HEK293T (cell line): ENCODE measurements at places on chromosomes 13 and 19.

GRCh38 chr13:98751861-98752466, 508 bp downstream of the SLC15A1 start:
- no peak for DNase-seq

- DNase-seq: no peak
These were observed 910 bp downstream of the PDE4C start for GRCh38 chr19:18225355-18225701.

DNA sequence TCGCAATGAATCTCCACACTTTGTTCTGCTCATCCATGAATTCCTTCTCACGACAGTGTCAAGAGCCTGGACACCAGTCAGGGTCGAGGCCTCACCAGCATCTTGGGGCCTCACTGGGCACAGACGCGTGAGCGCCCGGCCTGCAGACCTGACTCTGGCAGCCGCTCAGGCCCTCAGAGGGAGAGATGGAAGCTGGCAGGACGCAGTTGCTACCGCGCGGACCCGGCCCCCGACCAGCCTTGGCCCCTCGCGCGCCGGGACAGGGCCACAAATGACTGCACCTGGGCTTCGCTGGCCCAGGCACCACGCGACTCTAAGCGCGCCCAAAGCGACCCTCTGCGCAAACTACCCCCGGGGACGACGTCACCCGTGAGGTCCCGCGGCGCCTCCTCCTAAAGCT, 937 bp upstream of the USP29 start:
- DNase-seq: no peak

GRCh38 chr13:43074824-43075510, 51.6 kb downstream of the DNAJC15 start:
- no peak for DNase-seq

DNA sequence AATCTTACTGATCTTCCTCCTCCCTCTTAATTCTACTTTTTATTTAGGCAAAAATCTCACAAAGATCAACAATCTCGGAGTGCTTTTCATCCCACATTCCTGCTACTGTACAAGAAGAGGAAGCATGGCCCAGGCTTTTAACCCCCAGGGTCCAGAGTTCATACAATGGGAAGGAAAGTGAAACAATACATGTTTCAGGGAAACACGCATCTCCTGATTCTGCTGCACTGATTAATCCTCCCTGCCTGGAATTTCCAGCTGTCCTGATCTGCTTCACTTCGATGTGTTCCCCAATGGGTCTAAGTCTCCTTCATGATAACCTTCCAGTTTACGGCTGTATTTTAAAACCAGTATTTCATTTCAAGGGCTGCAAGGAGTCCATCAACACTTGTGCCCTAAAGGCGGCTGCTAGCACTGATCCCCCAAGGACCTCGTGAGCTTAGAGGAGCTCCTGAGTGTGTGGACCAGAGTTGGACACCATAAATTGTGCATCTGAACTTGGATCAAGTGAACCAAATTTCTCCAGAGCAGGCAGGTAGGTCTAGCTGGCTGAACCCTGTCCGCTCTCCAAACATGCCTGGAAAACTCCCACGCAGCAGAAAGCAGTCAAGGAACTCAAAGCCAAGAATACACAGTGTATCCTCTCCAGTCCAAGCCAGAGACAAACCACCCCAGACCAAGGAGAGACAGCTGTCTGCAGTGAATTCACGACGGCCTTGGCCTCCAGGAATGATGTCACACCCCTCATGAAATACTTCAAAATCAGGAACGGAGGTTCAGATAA, 44.3 kb downstream of the COL4A1 start:
- DNase-seq: no peak

- no peak for DNase-seq
These were observed 32.1 kb upstream of the GPR183 start for GRCh38 chr13:99339230-99339721.

DNA sequence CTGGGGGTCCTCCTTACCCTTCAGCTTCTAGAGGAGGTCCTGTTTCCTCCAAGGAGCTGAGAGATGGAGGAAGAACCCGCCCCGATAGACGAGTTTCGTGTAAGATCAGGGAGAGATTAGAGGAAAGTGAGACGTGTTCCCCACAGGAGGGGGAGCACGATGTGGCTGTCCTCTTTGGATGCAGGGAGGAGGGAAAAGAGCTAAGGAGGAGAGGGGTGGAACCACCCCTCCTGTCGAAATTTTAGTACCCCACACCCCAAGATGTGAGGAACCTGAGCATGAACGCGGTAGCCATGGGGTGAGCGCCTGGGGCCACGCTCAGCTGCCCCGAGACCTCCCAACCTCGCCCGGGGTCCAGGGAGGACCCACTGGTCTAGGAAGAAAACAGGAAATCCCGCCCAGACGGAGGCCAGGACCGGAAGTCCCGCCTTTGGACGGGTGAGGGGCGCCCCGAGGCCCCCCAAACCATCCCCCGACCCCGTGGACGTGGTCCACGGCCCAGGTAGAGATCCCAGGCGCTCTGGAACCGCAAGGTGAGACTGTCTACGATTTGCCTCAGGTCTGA, 1.2 kb downstream of the AKT1S1 start:
- DNase-seq: peak; percentile 57

- DNase-seq: no peak
These were observed 180.7 kb downstream of the SLITRK6 start for GRCh38 chr13:85618521-85618920.

GRCh38 chr19:6723738-6724137, 3.3 kb upstream of the C3 start:
- no peak for DNase-seq

- no peak for DNase-seq
These were observed 57.9 kb downstream of the MBD3L2B start for GRCh38 chr19:6963244-6963852.

GRCh38 chr19:2145831-2146241, 5.5 kb downstream of the AP3D1 start:
- DNase-seq: no peak

GRCh38 chr19:19329126-19329525, 8.5 kb downstream of the MAU2 start:
- DNase-seq: no peak

GRCh38 chr19:45271098-45271734, 20.1 kb downstream of the MARK4 start:
- no peak for DNase-seq

DNA sequence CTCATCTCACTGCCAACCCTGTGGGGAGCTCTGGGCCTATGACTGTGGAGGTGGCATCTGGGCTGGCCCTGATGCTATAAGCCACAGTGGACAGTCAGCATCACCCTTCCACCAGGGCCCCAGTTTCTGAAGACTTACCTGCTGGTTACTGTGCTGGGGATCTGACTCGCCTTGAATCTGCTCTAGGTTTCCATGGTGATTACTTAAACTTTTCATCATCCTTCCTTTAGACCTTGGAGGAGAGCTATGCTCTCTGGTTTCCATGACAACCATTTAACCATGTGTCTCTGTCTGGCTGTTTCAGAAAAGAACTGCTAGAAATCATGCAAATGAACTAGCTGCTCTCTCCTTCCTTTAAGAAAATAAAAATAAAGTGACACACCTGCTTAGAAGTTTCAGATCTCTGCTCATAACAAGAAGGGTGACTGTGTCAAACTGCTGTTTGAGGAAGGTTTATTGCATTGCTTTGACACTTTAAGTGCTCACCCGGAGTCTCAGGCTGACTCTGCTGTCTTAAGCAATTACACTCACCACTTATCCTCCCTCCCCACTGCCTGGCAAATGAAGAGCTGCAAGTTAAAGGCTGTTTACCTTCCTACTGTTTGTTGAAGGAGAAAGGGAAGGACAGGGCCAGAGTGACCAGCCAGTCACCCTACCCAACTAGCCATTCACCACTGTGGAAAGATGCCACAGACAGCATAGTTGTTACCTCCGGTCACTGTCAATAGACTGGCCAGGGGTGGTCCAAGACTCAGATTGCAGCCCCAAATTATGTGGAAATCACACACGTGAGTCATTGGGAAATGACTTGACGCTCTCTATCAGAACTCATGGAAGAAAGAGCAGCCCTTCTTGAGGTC, 87.6 kb downstream of the HSPH1 start:
- no peak for DNase-seq

DNA sequence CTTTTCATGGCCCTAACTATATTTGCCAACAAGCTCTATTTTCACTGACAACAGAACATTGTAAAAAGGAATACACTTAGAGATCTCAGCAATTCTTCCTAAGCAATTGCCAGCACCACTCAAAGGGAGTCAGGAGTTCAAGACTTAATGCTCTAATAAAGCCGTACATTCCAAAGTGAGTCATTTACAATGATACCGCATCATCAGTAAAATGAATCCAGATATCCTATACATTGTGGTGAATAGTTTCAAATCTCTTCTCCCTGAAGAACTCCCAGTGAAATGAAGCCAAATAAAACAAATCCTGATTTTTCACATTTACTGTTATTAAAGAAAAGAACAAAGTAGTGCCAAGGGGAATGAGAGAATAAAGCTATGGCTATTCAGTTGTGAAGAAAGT, 2898.7 kb upstream of the PCDH20 start:
- DNase-seq: no peak

DNA sequence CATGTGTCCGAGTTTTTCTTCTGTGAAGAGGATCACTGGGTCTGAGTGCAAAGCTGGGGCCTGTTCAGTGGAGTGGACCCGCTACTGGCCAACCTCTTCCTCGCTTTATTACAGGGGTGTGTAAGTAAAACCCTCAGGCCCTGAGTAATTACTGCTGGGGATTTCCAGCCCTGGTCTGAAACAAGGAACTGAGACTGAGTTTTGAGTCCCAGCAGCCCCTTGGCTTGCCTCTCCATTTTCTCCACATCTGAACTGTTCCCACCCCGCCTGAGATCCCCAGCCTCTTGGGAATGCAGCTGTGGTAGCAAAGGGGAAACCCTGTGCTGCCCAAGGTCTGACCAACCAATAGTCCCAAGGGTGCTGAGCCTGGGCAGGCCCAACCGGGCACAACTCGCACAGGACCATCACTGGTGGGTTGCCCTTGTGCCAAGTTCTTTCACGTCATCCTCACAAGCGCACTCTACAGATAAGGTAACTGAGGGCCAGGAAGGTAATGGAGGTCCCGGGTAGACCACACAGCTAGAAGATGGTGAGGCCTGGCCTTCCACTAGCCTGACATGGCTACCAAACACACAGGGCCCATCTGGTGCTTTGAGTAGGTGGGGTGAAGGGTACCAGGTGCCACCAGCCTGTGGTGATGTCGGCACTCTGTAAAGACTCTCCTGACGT, 13.7 kb upstream of the SLC35E1 start:
- DNase-seq: no peak

GRCh38 chr13:98500963-98501421, 75.9 kb downstream of the STK24 start:
- DNase-seq: no peak

DNA sequence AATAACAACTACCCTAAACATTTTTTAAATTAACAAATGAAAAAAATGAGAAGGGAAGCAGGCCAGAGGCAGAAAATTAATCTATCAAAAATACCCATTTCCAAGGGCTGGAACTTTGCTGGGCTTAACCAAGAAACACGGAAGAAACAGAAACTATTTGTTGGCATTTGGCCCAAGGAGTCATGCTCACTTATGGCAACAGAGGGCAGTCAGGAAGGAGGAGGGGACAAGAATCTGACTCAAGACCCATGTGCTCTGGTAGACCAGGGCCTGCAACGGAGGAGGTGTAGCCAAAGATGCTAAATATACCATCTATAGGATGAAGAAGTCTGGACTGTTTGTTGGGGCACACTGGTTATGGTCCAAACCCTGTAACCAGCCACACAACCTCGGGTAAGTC, 496.7 kb downstream of the COG6 start:
- no peak for DNase-seq

- no peak for DNase-seq
These were observed 103.2 kb downstream of the ZNF429 start for GRCh38 chr19:21608571-21608970.

GRCh38 chr13:44230736-44231135, 142.9 kb upstream of the SERP2 start:
- no peak for DNase-seq

- no peak for DNase-seq
These were observed 573.8 kb upstream of the MIR17HG start for GRCh38 chr13:90773681-90774080.

GRCh38 chr19:19911150-19911549, 10.4 kb downstream of the ZNF93 start:
- DNase-seq: no peak

DNA sequence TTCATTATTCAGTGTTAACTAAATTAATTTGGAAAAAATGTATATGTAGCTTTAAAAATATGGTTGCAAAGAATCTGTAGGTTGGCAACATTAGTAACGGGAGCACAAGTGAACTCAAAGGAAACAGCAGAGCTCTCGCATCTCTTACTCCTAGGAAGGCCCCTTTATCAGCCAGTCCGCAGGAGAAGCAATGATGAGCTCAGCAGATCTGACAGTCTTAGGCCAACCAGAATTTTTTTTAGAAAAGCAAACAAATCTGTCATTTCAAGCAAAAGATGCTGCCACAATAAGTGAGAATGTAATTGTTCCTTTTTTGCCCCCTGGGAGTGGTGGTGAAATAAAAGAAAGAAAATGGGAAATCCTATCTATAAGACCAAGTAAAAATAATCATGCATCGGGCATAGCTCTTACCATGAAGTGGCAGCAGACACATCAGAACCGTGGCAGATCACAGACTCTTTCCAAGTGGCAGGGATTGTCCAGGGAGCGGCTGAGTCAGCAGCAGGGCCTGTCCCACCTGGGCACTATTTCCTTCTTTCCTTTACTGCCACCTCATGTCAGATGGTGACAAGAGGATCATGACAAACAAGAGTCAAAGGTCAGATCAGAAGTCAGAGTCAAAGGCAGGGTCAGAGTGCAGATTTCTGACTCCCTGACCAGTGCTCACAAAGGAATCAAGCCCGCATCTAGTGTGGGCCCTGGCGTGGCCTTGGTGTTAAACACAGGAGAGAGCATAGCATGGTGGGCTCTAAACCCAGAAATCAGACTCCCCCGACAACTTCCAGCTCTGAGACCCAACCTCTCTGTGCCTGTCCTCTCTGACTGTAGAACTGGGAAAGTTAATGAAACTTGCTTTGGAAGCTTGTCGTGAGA, 84.0 kb upstream of the MTIF3 start:
- no peak for DNase-seq

DNA sequence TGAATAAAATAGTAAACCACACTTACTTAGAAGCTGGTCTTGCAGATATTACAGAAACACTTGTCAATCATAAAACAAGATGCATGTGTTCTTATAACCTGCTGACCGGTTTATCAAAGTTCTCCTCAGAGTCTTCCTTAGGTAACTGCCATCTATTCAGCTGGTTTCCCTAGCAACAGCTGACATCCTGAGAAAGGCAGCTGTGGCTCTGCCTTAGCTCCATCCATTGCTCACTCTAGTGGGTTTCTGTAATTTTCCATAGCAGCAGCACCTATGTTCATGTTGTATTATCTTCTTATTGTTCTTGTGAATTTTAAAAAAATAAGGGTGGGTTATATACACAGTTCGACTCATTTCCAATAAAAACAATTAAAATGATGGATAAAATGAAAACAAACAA, 87.8 kb downstream of the RAP2A start:
- no peak for DNase-seq
